Stimulated activated CD8-positive, alpha-beta memory T cell treated with anti-CD3 and anti-CD28 coated beads, Interleukin-7, amount 100 ng/mL, for 1 hour (primary cell): ENCODE measurements at places on chromosomes 7 and 10.

GRCh38 chr7:6619961-6620360 is 4.6 kb downstream of the ZNF853 start:
- no peak for DNase-seq

- no peak for DNase-seq
These were observed 15.4 kb downstream of the COL13A1 start for GRCh38 chr10:69817078-69817581.

- DNase-seq: no peak
These were observed 569.9 kb upstream of the C7orf33 start for GRCh38 chr7:148020679-148021078.

DNA sequence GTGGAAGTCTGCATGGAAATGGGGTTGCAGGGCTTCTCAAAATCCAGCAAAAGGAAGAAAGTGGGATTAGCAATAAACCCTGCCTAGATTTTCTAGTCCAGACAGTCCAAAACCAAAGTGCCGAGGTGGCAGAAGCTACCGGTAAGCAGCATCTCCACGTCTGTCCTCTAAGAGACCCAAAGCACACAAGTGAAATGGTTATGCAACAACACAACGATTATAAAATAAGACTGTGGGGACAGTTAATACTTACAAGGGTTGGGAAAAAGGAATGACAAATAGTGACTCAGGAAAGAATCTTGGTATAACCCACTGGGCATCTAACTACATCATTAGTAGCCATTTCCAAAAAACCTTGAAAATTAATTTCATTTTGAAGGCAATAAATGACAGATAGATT is 24.7 kb downstream of the CREB3L2 start:
- no peak for DNase-seq

DNA sequence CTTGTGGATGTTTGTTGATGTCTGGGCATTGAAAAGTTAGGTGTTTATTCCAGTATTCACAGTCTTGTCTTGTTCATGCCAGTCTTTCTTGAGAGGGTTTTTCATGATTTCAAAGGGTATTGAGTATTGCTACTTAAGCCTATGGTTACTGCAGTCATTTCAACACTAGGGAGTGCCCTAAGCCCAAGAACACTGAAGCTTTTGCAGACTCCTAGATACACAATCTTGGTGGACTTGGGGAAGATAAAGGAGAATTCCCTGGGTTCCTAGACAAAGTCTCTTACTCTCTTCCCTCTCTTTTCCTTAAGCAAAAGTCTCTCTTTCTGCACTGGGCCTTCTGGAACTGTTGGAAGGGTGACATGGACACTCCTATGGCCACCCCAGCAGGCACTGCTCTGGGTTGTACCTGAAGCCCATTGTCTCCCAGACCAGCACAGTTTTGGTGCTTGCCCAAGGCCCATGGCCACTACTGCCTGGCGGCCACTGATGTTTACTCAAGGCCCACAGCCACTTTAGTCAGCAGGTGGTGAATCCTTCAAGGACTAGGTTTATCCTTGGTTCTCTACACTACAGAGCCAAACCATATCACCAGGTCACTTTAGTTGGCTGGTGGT is 24.9 kb downstream of the SAMD9 start:
- no peak for DNase-seq

DNA sequence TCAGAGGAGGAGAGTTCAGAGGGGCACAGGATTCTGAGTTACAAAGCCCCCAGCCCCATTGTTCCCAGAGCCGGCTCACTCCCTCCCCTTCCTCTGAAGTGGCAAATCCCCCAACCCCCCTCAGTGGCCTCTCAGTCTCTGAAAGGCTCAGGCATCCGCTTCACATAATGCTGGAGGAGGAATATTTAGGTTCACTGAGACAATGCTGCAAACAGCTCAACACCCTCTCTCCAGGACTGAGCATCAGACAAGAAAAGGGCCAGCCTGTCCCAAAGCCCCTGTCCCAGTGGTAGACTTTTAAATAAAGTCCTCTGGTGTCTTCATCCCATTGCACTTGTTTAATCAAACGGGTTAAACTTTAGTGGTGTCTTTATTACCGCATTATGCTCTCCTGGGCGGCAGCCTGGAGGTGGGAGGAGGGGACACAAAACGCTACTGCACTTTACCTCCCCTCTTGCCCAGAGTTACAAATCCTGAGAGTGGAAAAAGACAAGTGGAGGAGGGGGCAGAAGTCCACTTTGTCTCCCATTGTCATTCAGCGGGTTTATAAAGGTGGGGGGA is 257.9 kb downstream of the FGFR2 start:
- no peak for DNase-seq

- peak; percentile 1 for DNase-seq
These were observed 645 bp upstream of the COPG2 start for GRCh38 chr7:130669085-130669700.

GRCh38 chr7:102390697-102391484 is 5.3 kb upstream of the PRKRIP1 start:
- DNase-seq: peak; percentile 37

DNA sequence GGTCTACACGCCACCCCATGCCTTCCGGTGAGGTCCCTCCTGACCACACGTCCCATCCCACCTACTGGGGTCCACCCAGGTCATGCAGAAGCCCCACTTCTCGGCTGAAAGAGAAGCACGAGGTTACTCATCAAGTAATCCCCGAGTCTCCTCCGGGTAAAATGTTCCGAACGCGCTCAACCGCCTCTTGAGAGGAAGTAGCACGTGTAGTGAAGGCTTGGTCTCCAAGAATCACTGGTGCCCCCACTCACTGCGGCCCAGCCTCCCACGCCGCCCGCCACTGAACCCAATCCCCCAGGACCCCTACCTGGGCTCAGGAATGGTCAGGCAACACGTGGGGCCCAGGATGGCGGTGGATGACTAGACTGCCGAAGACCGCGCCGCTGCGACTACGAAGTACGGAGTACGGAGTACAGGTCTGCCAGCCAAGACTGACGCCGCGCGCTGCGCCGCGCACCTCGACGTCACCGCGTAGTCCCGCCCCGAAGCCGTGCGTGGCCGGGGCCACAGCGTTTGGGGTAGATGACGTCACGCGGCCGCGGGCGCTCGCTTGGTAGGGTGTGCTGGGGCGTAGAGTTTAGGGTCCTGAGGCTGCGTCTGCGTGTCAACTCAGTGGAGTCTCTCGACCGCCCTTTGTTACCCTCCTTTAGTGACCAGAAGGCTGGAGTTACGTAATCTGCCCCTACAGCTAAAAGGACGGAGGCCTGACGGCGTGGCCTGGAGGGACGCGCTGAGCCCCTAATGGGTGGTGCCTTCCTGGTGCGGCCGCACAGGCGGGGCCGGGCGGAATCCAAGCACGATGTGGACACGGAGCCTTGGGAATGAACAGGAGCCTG is 7.6 kb upstream of the MYO1G start:
- DNase-seq: peak; percentile 95

- DNase-seq: no peak
These were observed 8.8 kb upstream of the STEAP4 start for GRCh38 chr7:88315522-88315921.
